NCI-H1105 (cell line): ENCODE measurements at places on chromosomes 12 and 14.

DNA sequence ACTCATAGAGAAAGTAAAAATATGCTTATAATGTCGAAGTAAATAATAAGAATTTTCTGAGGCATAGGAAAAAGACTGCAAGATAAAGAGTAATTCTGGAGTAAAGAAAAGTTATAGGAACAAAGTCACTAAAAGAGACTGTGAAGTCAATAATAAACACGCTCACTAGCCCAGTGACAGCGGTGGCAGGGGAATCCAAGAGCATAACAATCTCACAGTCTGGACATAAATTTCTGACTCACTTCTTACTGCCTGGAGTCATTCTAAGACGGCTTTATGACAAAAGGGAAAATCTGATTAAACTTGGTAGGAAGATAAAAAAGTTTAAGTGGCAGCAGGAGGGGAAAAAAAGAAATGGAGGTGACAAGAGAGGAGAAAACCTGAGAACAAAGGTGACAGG lies 56.4 kb upstream of the GRIP1 start:
- DNase-seq, result no peak

GRCh38 chr12:15811214-15812127 lies 22.3 kb upstream of the EPS8 start:
- DNase-seq, result no peak

DNA sequence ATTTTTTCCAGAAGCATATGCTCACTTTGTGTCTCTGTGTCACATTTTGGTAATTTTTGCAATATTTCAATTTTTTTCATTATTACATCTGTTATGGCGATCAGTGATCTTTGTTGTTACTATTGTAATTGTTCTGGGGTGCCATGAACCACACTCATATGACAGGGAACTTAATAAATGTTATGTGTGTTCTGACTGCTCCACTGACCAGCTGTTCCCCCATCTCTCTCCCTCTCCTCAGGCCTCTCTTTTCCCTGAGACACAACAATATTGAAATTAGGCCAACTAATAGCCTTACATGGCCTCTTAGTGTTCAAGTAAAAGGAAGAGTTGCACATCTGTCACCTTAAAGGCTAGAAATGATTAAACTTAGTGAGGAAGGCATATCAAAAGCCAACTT lies 46.0 kb downstream of the SCN8A start:
- no peak for DNase-seq

GRCh38 chr14:37329189-37330001 lies 131.7 kb downstream of the MIPOL1 start:
- DNase-seq, result no peak

DNA sequence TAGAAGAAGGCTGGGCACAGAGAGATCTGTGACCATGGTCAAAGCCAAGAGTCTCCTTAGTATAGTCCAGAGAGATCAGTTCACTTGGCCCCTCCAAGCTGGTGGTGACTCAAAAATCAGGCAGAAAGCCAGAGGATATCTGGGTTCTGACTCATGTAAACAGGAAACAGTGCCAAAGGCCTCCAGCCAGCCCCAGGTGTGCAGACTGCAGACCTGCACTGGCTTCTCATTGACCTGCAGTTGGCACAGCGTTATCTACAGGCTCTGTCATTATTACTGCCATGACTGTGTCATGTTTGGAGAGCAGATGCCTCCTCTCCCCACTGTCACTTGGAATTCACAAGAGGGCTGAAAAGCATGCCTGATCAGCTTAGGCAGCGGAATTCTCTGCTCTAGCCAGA lies 295.7 kb upstream of the PRKD1 start:
- peak; percentile 69 for DNase-seq

- no peak for DNase-seq
Measured at GRCh38 chr14:38521591-38521990, 265.7 kb upstream of the CLEC14A start.

- DNase-seq, result no peak
Measured at GRCh38 chr14:104561632-104562495, 17.7 kb upstream of the C14orf180 start.

- no peak for DNase-seq
Measured at GRCh38 chr12:113524495-113524894, 52.8 kb upstream of the LHX5 start.

- DNase-seq, result no peak
Measured at GRCh38 chr14:33949411-33949893, 1.4 kb downstream of the EGLN3 start.

DNA sequence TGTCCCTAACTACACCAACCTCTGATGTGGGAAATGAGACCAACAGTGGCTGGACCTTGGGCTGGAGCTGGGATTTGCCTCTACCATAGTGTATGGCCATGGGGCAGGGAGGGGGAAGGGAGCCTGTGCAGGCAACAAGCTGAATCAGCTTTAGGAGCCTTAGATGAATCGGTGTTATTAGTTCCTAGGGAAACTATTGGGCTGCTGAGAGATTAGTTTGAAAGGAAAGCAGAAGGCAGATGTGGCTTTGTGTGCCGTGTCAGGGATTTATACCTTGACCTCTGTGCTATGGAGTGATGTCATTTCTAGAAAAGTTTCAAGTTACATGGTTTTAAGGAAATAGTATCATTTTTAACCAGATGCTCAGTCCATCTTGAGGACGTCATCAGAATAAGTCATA lies 19.5 kb upstream of the GAS2L3 start:
- no peak for DNase-seq

- no peak for DNase-seq
Measured at GRCh38 chr14:29220566-29220965, 454.0 kb downstream of the FOXG1 start.

DNA sequence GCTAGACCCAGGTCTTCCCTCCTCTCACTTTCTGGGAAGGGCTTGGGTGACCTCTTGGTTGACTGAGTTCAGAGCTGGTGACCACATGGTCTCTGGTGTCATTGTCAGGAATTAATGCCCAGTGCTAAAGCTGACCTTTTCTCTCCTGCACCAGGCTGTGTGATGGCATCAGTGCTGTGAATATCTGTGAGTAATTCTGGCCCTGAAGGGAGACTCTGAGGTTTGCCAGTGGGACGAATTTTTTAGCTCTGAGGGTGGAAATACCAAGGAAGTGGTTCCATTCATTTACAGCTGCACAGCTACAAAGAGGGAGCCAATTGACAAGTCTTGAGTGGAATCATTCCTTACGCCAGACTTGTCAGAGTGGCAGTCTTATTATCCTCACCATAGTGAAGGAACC lies 6.2 kb upstream of the KRT86 start:
- no peak for DNase-seq

DNA sequence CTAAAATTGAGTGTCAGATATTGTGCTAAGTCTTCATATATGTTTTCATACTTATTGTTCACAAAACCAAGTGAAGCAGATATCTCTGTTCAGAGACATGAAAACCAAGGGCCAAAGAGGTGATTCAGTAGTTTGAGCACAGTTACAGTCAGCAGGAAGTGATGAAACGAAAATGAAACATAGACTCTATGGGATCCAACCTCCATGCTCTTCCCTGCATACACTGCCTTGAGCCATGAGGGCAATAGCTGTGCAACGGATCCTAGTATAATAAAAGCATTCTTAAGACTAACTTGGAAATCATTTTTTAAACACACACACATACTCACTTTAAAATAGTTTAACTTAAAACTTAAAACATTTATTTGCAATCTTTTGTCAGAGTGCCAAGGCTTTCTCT lies 27.9 kb downstream of the ESR2 start:
- no peak for DNase-seq

- no peak for DNase-seq
Measured at GRCh38 chr12:30909349-30910037, 17.1 kb upstream of the TSPAN11 start.

DNA sequence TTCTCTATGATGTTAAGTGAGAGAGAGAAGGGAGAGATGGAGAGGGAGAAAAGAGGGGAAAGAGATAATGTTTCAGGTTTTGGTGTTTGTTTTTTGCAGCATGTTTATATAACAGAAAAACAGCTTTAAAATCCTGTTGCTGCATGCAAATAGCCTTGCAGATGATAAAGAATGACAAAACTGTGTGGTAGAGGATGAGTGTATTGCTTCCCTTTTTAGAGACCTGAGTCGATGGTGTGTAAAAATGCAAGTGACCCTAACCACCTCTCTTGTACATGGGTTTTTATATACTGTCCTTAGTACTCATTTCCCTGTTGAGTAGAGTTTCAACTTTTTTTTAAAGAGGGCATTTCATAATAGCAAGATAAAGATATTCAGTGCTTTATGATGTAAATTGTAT lies 249.1 kb downstream of the AKAP6 start:
- DNase-seq, result no peak

- DNase-seq, result no peak
Measured at GRCh38 chr12:62196146-62196545, 64.1 kb upstream of the USP15 start.

DNA sequence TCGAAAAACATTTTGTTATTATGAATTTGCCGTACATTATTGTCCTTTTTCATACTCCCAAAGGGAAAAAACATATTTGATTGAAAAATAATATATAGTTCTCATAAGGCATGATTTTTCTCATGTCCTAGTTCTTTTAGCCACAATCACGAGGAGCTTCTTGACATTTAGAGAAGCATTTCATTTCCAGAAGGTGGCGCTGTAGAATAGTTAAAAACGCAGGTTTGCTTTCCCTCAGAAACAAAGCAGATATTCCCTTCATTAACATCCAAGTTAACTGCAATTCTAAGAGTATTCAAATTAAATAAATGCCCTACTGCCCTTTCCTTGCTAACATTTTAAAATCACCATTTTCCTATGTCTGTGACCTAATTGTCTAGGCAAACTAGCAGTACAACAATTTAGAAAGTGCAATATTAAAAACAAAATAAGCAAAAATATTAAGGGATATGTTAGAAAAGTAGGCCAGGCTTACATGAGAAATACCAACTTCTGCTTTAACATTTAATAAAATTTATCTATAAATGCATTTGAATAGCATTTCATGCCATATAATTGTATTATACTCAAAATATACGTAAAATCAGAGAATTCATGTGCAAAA lies 10.9 kb upstream of the PIK3C2G start:
- DNase-seq, result peak; percentile 88

DNA sequence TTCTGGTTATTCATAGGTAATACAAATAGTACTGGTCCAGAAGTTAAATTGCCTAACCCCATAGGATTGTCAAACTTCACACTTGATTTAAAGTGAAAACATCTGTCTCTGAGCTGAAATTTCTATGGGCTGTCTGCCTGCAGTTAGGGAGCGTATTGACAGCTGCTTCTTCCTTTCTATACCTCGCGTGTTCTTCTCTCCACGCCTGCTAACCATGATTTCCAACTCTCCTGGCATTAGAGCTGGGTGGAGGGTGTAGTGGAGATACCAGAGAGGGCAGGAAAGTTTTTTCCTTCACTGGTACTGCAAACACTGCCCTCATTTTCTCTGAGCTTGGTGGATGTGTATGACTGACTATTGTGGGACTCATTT lies 429.0 kb upstream of the FBXO33 start:
- DNase-seq, result no peak

DNA sequence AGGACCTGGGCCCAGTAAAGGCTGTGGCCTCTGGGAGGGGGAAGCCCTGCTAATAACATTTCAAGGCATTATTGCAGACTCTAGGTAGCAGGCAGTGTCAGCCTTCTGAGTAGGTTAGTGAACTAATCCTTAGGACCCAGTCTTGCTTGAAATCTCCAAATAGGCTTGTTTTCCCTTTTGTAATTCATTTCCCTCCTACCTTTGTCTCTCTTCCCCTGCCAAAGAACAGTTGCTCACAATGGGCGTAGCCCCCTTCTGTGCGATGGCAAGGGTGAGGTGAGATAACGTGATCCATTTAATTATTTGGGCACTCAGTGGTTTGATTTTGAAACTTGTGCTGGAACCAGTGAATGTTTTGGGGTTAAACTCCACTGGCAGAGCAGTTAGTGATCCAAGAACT lies 10.9 kb downstream of the PELI2 start:
- DNase-seq, result no peak
